ENCODE measurements at places on chromosomes 1 and 21.

DNA sequence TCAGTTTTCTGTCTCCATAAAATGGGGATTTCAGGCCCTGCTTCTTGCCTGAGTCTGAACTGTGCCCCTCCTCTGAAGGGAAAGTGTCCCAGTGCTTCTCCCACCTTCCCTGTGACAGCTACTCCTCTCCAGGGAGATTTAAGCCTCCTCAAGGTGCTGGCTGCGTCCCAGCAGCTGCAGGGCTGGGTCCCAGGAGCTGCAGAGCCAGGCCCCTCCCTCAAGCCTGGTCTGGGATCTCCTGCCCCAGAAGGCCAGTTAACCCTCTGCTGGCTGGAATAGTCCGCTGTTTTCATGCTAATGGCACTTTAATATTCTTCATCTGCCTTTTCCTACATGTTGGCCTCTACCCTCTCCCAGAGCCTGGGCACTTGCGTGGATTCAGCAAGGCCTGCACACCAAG is 99.0 kb downstream of the PLXNA2 start:
- DNase-seq = no peak

DNA sequence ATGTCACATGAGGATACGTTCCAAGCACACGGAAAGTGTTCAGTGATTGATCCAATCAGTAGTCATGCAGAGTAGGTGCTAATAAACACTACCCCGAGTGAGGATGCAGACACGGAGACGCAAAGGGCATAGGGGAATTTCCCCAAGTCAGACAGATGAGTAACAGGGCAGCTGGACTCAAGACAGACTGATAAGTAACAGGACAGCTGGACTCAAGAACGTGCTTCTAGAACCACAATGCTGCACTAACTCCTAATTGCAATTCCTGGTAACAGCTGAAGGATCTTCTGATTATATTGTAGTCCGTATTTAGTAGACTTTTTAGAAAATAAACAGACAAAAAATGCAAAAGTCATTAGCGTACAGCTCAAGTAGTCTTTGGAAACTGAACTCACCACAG is 1.9 kb upstream of the OR2T10 start:
- no peak for DNase-seq

- DNase-seq = no peak
Measured at GRCh38 chr1:18511874-18512150, 31.1 kb downstream of the KLHDC7A start.

GRCh38 chr1:117606649-117607430 is 992 bp downstream of the TENT5C start:
- DNase-seq = peak; percentile 77

GRCh38 chr1:156705918-156706656 is 704 bp upstream of the CRABP2 start:
- peak; percentile 91 for DNase-seq

DNA sequence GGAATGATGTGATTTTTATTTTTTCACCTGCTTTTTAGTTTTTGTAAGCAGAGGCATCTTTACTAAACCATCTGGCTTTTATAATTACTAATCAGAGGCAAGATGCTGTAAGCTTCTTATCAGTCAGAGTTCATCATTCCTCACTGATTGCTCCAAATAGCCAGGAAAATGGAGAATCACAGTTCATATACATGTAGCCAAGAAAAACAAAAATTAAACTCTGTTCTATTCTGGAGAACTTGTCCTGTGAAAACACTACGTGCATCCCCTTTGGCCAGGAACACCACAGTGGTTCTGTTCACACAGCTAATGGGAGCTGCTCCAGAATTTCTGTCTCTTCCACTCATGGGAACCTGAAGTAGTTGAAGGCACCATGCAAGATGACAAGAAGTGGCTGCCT is 725.5 kb upstream of the CHRM3 start:
- no peak for DNase-seq

- no peak for DNase-seq
Measured at GRCh38 chr1:102757363-102757762, 351.0 kb downstream of the COL11A1 start.

All from femur (tissue), 1 donor.